ENCODE measurements at places on chromosomes 5 and 9.

DNA sequence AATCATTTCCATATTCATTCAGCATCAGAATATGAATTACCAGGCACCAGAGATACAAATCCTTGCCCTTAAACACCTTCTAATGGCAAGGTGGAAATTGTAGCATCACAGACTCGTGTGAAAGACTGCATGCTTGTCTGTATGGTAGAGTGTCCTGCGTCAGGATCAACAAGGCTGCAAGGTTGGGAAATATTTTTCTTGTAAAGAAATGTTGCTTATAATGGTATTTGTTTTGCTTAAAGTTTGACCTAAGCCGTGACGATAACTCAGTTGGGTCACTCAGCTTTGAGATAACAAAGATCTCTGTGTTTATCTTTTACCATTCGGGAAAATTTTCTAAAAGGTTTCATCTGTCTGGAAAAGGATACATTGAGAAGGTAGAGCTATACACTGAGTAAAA lies 87.6 kb downstream of the BASP1 start:
- no peak for ATAC-seq

GRCh38 chr9:114287763-114288192 lies 35.1 kb upstream of the ORM1 start:
- no peak for ATAC-seq

GRCh38 chr5:80094236-80094738 lies 59.1 kb downstream of the THBS4 start:
- ATAC-seq = no peak

GRCh38 chr5:59746241-59746765 lies 147.2 kb downstream of the PDE4D start:
- ATAC-seq = no peak

DNA sequence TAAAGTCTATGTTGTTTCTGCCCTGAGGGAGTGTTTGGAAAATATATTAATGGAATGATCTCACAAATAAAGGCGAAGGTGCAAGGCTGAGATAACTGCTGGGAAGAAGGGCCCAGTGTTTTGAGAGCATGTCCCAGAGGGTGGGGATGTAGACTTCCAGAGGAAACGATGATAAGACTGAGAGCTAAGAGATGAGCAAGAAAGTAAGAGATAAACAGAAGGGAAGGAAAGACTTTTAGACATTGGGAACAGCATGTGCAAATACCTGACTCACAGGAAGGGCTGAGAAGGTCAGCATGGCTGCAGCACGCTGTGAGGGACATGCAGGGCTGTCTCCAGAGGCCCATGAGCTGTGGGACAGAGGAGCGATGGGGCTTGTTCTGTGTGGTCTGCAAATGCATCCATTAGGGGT lies 19.9 kb upstream of the ADRB2 start:
- ATAC-seq = no peak

DNA sequence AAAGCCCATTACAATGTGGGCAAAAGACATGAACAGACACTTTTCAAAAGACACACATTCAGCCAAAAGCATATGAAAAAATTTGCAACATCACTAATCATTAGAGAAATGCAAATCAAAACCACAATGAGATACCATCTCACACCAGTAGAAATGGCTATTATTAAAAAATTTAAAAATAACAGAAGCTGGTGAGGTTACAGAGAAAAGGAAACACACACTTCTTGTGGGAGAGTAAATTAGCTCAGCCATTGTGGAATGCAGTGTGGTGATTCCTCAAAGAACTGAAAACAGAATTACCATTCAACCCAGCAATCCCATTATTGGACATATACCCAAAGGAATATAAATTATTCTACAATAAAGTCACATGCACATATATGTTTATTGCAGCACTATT lies 585.2 kb upstream of the TUSC1 start:
- no peak for ATAC-seq

- no peak for ATAC-seq
Measured at GRCh38 chr9:118938581-118938980, 430.7 kb downstream of the BRINP1 start.

DNA sequence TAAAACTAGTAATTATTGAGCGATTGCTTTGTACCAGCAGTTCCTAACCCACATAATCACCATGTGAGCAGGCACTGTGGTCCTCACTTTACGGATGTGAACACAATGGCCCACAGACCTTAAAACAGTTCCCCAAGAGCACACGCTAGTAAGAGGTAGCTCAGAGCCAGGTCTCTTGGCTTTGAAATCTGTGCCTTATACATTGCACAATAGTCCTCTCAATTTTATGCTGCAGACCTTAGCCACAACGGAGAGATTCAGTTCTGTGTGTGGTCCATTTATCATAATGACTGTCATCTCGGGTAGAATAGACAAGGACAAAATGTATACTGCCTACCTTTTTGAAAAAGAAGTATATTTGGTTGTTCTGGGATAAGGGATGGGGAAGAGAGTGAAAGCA lies 289.0 kb upstream of the ANKRD55 start:
- ATAC-seq = no peak

DNA sequence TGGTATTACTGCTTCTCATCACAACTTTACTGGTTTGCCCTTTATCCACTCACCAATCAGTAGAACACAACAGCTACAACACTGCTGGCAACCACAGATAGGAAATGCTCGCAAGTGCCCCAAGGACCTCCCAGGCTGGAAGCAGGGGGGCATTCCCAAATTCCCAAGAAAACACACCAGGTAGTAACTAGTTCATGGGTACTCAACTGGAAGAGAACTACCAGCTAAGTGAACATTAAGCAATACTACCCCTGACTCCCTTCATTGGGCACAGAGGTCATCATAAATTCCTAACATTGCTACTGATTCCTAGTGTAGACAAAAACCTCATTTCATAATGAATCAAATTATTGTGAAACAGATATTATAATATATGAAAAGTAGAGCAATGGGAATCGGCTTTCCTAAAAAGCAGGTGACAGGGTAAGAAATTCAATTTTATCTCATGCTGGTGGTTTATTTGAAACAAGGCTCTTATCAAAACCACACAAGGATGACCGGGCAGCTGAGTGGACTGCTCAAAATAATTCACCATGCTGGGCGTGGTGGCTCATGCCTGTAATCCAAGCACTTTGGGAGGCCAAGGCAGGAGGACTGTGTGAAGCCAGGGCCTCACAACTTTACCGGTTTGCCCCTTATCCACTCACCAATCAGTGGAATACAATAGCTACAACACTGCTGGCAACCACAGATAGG lies 81.6 kb downstream of the TLE1 start:
- no peak for ATAC-seq

Measured in gastroesophageal sphincter (tissue), 4 donors.